Lower leg skin (tissue), 4 donors: ENCODE measurements at places on chromosomes 1 and 21. TPM values are rescaled to one million over a fixed set of nuclear protein-coding genes. Genes with fewer than 3 reads are reported as not detected.

GRCh38 chr1:197521118-197521739, 253.2 kb downstream of the CRB1 start:
- no peak for DNase-seq

DNA sequence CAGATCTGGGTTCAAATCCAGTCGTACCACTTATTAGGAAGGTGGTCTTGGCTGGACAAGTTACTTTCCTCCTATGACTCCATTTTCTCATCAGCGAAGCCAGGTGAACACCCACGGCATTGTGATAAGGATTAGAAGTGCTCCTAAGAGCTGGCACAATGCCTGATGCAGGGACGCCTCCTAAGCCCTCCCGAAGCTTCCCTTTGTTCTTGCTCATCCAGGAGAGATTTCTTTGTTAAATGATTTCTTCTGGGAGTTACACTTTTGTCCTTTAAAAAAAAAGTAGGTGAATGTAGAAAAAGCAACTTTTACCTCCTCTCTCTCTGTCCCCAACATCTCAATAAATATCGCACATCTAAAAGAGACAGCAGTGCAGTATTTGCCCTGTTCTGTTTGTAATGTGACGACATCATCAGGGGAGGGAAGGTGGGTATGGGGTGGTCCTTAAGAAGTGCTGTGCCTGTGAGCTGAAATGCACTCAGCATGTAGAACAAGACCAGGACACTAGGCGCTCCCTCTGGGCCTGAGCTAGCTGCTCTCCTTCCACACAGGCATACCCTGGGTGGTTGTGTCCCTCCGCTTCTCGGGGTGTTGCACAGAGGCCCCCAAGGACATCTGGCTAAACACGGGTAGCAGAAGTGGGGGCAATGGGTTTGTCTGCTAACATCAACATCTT, 43.9 kb downstream of the SUSD4 start:
- DNase-seq = no peak

DNA sequence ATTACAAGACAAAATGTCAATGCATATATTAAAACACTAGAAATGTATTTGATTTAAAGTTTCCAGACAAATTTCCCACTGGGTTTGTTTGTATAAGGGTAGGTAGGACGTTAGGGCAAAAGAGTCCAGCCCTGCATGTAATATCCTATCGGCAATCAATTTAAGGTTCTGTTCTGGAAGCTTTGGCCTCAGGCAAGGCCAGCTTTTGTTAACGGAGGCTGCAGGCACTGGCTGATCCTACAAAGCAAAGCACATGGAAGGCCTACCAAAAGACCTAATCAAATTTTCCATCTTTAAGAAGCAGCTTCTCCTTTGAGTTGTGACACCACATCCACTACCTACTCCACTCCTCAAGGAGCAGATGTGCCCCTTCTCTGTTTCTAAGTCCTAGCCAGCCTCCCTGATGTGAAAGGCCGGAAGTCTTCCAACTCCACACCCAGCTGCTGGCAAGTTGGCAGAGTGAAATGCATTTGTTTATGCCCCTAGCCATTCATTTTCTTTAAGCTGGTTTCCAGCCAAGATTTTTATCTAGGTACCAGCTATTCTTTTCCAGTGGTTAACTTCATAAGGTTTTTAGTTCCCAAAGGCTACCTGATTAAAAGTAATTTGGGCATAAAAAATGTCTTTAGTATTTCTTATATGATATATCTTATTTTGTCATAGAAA, 452.6 kb downstream of the PTBP2 start:
- no peak for DNase-seq

KIF1B gene
- total RNA-seq = 53.1 TPM

MFAP2 gene
- 5.1 TPM for total RNA-seq

- DNase-seq = no peak
Measured at GRCh38 chr1:31919591-31919990, 18.6 kb downstream of the PTP4A2 start.

GREM2 gene
- 0.78 TPM for total RNA-seq
